Liver (tissue), 10 donors: ENCODE measurements at places on chromosomes 7 and 10. TPM values are rescaled to one million over a fixed set of nuclear protein-coding genes. Genes with fewer than 3 reads are reported as not detected.

The GJD4 gene
- total RNA-seq: not detected

The PTF1A gene
- total RNA-seq: not detected

The HDAC9 gene
- 10.1 TPM for total RNA-seq

The SPDYE5 gene
- not detected for total RNA-seq

The OR9A2 gene
- total RNA-seq: not detected

The H2BK1 gene
- total RNA-seq: not detected

The ZNF789 gene
- 7.4 TPM for total RNA-seq

The GDF2 gene
- total RNA-seq: 8.5 TPM

The PON1 gene
- 54.8 TPM for total RNA-seq

The LIPK gene
- not detected for total RNA-seq

The TCF7L2 gene
- 9.3 TPM for total RNA-seq

The PLEKHS1 gene
- not detected for total RNA-seq

The ZRANB1 gene
- total RNA-seq: 21.2 TPM

The NCAPG2 gene
- 37.4 TPM for total RNA-seq

The VPS37D gene
- total RNA-seq: 3.3 TPM

The CROT gene
- 45.1 TPM for total RNA-seq

The RBP4 gene
- total RNA-seq: 2,873 TPM

The NACAD gene
- total RNA-seq: 0.09 TPM

The SPDYE6 gene
- not detected for total RNA-seq

The NANOS1 gene
- total RNA-seq: 0.08 TPM

The FANK1 gene
- 0.28 TPM for total RNA-seq

The C10orf88 gene
- total RNA-seq: 4.3 TPM

The TRIM50 gene
- 0.14 TPM for total RNA-seq

The SDK1 gene
- total RNA-seq: 0.42 TPM

The CDH23 gene
- 1.5 TPM for total RNA-seq

The CNNM2 gene
- total RNA-seq: 10.8 TPM

The LIPM gene
- total RNA-seq: not detected

The TBX20 gene
- total RNA-seq: 0.89 TPM

The ADAM22 gene
- total RNA-seq: 0.61 TPM

The SAP25 gene
- total RNA-seq: 0.33 TPM

The CALML3 gene
- total RNA-seq: not detected

The HIF1AN gene
- 10.1 TPM for total RNA-seq

The NEUROG3 gene
- total RNA-seq: not detected

The UNC5B gene
- 1.4 TPM for total RNA-seq

The MSMB gene
- not detected for total RNA-seq

The AKR1B1 gene
- 10.8 TPM for total RNA-seq
